ENCODE measurements at places on chromosomes 4 and X.
A peak's percentile ranks its signal among the peaks of the same experiment; 100 is the strongest.

DNA sequence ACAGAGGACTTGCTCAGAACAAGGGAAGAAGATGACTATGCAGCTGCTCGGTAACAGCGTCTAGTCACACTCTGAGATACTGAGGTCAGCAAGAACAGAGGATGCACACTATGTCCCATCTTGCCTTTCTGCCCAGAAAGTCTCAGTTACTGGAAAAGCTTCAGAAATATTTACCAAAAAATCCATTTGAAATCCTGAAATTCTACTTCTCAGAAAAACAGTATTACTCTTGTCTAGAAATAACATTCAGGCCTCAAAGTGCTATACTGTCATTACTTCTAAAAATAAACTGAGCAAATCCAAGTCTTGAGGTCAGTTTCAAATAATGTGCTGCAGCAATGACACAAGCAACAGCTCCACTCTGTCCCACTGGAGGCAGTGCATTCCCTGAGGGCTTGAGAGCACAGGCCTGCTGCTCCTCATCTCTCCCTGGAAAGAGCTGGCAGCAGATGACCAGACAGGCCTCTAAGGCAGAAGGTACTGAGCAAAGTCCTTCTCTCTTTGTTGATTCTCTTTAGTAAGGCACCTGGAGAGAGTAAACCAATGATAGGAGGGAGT lies 76.9 kb downstream of the CAMK2D start:
- DNase-seq: peak; percentile 27

DNA sequence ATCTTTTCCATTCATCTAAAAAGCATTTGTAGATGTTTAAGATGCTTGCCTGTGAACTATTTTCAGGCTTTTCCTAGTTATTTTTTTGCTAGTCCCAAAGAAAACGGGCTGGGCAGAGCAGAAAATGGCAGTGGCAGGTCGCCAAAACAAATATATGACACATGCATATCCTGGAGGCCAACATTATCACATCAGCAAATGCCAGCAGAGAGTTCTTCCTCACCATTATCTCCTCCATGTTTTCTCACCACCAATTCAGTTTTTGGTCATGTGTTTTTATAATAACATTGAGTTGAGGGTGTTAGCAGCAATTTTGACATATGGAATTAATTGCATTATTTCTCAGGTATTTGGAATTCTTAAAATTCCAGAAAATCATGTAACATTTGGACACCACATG lies 97.9 kb upstream of the EOLA2 start:
- no peak for DNase-seq

- DNase-seq: no peak
Observed at GRCh38 chrX:155535866-155536265, 76.9 kb downstream of the TMLHE start.

DNA sequence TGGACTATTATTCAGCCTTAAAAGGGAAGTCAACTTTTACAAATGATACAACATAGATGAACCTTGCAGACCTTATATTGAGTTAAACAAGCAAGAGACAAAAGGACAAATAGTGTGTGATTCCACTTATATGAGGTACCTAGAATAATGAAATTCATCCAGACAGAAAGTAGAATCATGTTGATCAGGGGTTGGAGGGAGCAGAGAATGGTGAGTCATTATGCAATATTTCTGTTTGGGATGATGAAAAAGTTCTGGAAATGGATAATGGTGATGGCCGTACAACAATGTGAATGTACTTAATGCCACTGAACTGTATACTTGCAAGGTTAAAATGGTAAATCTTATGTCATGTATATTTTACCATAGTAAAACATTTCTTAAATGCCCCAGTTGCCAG lies 22.1 kb downstream of the KIT start:
- DNase-seq: no peak

DNA sequence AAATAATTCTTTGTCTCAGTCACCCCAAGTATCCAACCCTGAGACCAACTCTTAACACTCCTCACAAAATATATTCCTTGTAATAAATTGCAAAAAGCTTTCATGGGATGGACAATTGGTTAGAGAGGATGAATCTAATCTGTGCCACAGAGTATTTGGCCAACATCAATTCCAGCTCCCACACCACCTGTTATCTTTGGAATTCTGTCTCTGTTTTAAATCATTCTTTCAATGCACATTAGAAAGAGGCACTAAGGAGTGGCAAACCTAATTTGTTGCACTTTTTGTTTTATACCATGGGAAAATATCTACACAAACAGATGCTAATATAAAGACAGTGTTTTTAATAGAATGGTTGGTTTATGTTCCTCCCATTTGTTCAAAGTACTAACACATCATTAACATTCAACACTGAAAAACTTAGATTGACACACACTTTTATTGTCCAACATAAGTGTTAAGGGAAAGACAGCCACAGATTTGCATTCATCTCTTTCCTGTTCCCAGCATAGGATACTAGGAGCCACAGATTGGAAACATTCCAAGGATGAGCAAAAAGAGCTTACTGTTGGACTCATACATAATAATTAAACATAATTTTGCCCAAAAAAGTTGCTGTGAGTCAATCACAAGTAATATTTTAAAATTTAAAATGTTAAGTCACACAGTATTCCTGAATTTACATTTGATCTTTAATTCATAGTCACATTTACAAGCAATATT lies 116.4 kb downstream of the PPA2 start:
- no peak for DNase-seq

DNA sequence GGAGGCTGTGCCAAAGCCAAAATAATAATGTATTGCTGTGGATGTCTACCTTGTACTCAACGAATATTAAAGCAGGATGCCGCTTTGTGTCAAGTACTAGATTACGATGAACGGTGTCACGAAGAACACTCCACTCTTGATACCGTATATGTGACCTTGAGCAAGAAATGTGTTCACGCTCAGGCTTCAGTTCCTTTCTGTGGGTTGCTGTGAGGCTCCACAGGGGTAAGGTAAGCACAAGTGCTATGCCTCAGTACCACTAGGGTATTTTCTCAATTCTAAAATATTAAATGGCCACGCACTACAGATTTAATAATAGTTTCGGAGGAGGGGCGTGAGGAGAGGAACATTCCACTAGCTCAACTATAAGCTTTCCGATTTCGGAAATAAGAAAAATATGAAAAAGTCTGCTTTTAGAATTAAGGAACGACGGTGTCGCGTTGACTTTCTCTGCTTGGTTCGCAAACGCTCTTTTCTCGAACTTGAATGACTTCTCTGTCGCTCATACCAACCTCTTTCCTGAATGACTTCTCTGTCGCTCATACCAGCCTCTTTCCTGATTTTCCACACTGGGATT lies 607 bp upstream of the SCOC start:
- DNase-seq: peak; percentile 27

GRCh38 chrX:123454712-123455431 lies 270.8 kb downstream of the GRIA3 start:
- no peak for DNase-seq

- DNase-seq: no peak
Observed at GRCh38 chr4:110271986-110272385, 73.6 kb upstream of the ELOVL6 start.

DNA sequence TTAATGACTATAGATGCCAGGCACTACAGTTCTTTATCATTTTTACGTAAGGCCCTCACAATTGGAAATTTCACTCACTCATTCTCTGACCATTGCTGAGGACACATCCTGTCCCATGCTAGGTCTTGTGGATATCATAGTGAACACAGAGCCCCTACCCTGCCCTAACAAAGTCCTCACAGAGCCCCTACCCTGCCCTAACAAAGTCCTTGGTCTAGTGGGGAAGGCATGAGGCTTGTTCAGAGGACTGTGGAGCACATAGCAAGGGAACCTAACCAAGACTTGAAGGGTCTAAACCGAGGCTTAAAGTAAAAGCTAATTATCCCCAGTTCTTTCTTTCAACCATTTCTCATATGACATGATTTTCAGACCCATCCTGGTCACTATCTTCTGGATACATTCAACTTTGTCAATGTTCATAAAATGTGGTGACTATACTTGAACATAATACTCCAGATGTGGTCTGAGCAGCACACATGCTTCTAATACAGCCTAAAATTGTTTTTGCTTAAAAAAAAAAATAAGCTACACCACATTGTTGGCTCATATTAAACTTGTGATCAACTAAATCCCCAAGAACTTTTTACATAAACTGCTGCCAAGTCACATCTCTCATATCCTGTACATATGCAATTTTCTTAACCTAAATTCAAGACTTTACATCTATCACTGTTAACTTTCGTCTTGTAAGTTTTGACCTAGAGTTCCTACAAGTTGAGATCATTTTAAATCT lies 77.0 kb downstream of the GPC3 start:
- no peak for DNase-seq

GRCh38 chr4:123452616-123453015 lies 56.0 kb downstream of the SPRY1 start:
- peak; percentile 28 for DNase-seq

- no peak for DNase-seq
Observed at GRCh38 chrX:135528254-135528653, 7.8 kb downstream of the INTS6L start.

DNA sequence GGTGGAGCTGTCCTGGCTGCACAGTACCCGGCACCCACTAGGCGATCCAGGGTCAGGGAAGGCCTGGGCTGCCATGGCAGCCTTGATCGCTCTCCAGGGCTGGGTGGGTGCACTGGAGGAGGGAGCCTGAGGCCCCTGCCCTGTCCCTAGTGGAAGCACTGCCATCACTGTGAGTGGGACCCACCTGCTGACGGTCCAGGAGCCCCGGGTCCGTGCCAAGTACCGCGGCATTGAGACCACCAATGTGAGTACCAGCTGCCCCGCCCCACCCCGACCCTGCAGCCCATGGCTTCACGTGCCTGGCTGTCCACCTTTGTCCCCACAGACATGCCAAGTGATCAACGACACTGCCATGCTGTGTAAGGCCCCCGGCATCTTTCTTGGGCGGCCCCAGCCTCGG lies 8.8 kb downstream of the PLXNA3 start:
- no peak for DNase-seq

DNA sequence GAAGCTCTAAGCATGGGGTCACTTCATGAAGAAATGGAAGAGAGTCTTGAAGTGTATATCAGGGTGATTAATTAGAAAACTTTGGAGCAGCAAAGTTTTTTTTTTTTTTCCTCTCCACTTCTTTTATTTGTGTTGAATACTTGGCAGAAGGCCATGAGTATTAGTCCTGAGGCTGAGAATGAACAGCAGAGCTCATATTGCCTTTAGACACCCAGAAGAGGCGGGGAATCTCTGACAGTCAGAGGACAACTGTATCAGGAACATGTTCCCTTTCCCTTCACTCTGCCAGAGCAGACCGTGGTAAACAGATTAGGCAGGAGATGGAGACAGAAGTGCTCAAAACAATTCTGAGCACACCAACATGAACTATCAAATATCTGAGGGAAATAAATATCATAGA lies 300.9 kb downstream of the FAM47A start:
- DNase-seq: no peak

GRCh38 chrX:57329008-57329407 lies 42.5 kb downstream of the FAAH2 start:
- DNase-seq: no peak

DNA sequence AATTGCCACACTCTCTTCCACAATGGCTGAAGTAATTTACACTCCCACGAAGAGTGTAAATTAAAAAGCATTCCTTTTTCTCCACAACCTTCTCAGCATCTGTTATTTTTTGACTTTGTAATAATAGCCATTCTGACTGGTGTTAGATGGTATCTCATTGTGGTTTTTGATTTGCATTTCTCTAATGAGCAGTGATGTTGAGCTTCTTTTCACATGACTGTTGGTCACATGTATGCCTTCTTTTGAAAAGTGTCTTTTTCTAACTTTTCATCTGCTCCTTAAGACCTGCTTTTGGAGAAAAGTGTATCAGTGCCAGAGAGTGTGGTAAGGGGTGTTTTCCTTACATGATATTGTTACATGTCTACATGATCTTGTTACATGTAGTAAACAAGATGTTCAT lies 25.7 kb downstream of the GUCY1A1 start:
- no peak for DNase-seq

GRCh38 chr4:153611679-153612078 lies 72.4 kb upstream of the TLR2 start:
- no peak for DNase-seq
